Memory B cell (primary cell): ENCODE measurements at places on chromosomes 12 and 14.

GRCh38 chr12:115004470-115005146 lies 320.6 kb upstream of the TBX3 start:
- DNase-seq = no peak

DNA sequence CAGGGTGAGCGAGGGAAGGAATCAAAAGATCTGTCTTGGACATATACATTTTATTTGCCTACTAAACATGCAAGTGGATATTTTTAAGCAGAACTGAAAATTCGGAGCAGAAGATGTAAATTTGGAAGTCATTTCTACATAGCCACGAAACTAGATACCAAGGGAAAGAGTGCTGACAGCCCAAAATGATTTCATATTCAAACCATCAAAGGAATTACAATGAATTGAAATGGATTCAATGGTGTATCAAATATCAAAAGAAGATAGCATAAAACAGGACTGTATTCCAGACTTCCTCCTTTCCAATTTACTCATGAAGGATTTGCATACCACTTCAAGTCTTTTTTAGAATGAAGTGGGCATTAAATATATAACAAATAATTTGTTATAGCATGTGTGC lies 313.5 kb upstream of the KITLG start:
- DNase-seq = no peak

GRCh38 chr14:96637521-96637920 lies 135.3 kb downstream of the PAPOLA start:
- DNase-seq = no peak

- no peak for DNase-seq
Measured at GRCh38 chr12:53950789-53951576, 3.7 kb upstream of the HOXC12 start.

GRCh38 chr14:50785457-50786063 lies 45.4 kb downstream of the NIN start:
- DNase-seq = no peak

GRCh38 chr12:62720661-62721330 lies 214.2 kb downstream of the PPM1H start:
- no peak for DNase-seq

- DNase-seq = no peak
Measured at GRCh38 chr14:101290611-101291010, 270.7 kb upstream of the DIO3 start.

DNA sequence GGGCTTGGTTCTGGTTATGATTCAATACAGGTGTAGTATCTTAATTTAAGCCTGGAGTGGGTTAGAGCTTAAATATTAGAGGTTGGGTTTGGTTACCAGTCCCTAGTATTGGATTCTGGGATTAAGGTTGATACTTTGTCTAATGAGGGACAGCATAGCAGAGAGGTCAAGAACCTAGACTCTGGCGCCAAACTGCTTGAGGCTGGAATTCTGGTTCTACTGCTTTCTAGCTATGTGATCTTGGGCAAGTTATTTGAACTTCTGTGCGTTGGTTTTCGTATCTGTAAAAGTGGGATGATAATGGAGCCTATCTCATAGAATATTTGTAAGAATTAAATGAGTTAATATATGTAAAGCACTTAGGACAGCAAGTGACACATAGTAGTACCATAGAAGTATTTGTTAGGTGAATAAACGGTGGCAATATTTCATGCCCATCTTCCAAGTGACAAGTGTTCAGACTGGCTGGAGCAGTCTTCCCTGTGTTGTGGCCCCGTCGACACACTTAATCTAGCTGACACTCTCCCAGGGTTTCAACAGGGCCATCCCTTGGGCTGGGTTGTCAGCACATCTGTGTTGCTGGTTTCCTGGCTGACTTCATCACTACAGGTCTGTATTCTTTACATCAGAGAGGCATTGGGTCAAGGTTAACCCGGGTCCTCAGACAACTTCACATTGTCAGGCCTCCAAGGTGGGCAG lies 3.0 kb downstream of the ENDOU start:
- DNase-seq = no peak

DNA sequence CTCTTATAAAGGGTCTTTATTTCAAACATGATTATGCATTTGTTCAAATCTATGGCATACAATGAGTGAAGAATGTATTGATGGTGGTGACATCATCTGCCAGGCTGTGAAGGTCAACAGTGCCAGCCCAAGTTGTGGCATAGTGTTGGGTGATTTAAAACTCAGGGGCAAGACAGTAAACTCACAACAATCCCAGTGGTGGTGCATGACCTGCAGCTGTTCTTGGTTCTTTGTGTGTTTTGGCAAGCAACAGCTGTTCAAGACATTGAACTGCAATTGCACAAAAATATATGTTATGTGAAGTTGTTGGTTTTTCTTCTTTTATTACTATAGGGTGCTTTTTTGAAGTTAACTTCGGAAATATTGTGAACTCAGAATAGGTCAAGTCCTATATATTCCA lies 851.6 kb downstream of the NRXN3 start:
- no peak for DNase-seq

- DNase-seq = no peak
Measured at GRCh38 chr14:63192085-63192484, 12.2 kb upstream of the RHOJ start.

DNA sequence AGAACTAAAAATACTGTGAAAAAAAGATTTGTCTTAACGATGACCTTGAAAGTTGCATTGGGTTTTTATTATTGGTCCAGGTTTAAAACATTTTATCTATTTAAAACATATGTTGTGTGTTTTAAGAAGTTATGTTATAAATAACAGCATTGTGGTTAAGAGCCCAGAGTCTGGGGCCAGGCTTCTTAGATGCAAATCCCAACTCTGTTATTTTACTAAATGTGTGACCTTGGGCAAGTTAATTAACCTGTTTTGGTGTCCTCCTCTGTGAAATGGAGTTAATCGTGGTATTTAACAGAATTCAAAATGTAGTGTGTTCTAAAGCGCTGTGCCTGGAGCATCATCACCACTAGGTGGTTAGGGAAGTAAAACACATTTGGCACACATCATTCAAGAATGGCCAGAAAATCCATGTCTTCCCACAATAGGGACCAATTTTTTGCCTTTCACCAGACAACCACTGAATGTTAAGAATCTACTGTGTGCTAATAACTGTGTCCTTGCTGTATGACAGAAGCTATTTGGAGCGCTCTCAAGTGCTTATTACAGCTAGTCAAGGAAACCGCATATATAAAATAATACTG lies 133.3 kb downstream of the MON2 start:
- DNase-seq = no peak

DNA sequence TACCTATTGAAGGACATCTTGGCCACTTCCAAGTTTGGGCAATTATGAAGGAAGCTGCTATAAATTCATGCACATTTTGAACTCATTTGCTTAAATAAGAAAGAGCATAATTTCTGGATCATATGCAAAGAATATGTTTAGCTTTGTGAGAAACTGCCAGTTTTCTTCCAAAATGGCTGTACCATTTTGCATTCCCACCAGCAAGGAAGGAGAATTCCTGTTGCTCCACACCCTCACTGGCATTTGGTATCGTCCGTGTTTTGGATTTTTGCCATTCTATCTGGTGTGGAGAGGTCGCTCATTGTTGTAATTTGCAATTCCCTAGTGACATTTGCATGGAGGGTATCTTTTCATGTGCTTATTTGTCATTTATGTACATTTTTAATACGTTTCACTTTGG lies 339.3 kb downstream of the DAD1 start:
- DNase-seq = no peak

GRCh38 chr14:24612196-24612595 lies 2.7 kb upstream of the GZMH start:
- DNase-seq = no peak

GRCh38 chr12:75489613-75490210 lies 9.2 kb downstream of the GLIPR1 start:
- no peak for DNase-seq

DNA sequence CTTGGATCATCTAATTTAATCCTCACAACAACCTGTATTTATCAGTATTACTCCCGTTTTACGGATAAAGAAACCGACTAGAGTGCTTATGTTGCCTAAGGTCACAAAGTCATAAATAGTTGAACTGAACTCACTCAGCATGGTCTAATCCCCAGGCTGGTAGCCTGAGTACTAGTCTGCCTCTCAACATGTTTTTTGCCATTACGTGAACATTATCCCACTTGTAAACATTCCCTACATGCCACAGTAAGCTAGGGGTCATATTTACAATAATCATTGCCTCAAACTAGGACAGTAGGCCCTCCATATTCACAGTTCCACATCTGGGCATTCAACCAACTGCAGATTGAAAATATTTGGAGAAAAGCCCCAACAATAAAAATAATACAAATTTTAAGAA lies 12.1 kb downstream of the SNRPF start:
- DNase-seq = no peak

DNA sequence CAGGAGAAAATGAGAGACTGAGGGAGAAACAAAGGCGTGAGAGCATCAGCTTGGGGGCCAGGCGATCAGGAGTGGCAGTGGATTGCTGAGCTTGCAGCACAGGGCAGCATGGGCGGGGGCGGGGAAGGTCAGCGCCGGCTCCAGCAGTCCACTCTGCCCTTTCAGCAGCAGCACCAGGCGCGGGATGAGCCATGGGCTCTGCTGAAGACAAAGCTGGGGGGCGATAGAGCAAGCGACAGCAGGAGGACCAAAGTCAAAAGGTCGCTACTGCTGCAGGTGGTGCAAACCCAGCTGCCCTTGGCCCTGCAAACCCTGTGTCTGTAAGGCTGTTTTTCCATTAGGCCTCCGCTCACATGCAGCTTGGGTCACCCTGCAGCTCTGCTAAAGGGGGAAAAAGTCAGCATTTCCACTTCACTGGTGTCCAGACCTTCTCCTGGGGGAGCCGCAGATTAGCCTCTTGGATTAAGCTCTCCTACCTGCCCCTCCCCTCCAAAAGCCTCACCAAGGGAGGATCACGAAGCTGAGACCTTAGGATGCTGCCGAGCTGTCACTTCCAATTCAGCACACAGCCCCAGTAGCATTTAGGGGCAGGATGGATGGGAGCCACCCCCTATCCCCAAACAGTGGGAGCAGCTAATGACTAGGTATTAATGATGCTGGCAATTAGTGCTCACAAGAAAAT lies 204.8 kb downstream of the DPF3 start:
- DNase-seq = no peak

- no peak for DNase-seq
Measured at GRCh38 chr12:113712481-113712880, 240.8 kb upstream of the LHX5 start.

- DNase-seq = no peak
Measured at GRCh38 chr12:76091246-76091754, 6.8 kb upstream of the NAP1L1 start.

DNA sequence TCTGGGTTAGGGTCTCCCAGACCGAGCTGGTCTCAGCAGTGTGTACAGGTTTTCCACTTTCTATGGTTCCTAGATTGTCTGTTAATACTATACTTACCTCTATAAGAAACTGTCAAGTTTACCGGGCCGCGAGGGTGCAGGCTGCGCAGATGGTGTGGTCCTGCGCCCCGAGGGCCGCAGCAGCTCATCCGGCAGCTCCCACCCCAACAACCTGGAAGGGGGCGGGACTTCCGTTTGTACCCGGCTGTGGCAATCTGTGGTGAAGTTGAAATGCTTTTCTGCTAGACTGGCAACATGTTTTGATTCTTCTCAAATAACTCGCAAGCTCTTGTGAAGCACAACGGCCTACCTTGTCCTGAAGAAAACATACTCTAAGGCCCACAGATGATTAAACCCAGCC lies at the start of gene CLEC9A:
TSS of gene CLEC9A (plus strand) at position 237 of the 400 bp plus-strand sequence. CDS start 22,006 bp downstream, outside the sequence.
- DNase-seq = no peak

DNA sequence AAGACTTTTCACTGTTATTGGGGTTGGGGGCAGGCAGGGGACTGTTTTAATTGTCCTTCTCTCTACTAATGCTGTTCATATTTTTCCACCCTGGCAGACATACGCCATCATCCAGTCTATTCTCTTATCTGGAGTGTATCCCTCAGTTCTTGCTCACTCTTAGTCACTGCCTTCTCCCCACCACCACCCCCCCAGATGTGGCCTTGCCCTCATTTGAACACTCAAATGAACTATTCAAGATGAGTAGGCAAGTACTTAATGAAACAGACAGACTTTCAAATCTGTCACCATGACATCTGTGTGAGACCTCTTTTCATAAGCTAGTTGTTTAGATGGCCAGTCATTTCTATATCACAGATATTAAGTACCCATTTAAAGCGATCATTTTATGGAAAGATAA lies 10.1 kb downstream of the NUDT4 start:
- no peak for DNase-seq

DNA sequence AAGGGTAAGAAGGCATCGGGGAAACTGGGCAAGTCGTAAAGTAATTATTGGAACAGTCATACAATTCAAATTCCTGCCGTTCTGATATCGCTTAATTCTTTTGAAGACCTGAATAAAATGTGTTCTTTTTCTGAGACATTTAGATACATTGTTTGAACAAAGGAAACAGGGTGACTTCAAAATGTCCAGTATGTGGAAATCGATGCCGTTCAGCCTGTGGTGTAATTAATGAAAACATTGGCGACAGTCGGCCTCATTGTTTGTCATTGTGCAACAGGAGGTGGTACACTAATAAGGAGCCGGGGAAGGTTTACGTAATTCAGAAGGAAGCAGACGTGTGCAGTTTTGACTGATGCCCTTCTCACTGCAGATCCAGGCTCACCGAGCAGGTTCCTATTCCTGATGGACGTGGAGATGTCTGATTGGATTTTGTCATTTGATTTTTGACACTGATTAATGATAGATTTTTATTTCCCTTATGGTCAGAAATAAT lies 92.7 kb downstream of the BORCS5 start:
- no peak for DNase-seq

- DNase-seq = no peak
Measured at GRCh38 chr14:64238631-64239030, 55.5 kb downstream of the ESR2 start.

- no peak for DNase-seq
Measured at GRCh38 chr12:5388581-5389535, 43.0 kb upstream of the NTF3 start.

- no peak for DNase-seq
Measured at GRCh38 chr14:21680072-21680471, 6.5 kb upstream of the OR4E1 start.

GRCh38 chr12:30696486-30696885 lies 817 bp upstream of the IPO8 start:
- no peak for DNase-seq

DNA sequence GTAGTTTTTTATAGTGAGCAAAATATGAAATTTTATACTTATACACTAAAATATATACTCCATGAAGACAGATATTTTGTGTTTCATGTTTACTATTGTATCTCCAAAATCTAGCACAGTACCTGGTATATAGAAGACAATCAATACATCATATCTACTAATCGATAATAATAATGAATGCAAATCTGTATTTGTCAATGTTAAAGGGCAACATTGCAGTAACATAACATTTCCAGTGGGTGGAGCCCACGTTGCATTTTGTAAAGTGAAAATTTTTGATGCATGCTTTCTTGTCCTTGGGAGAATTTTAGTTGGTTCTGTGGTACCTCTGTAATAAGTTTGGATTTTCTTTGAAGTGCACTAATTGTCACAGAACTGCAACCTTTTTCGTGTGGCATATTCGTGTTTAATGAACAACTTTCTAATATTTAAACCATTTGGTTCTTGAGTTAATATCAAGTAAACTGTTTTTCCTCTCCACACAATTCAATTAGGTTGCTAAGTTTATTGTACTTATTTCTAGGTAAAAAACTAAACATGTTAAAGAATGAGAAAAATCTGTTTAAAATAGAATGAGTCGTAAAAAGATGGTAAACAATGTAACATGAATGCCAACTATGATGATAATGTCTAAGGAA lies 47.4 kb downstream of the AVPR1A start:
- no peak for DNase-seq

- DNase-seq = no peak
Measured at GRCh38 chr12:87388376-87388775, 640.8 kb downstream of the C12orf50 start.

- peak; percentile 49 for DNase-seq
Measured at GRCh38 chr14:68682166-68683103, 110.4 kb downstream of the ZFP36L1 start.

GRCh38 chr14:102980409-102980810 lies 57.9 kb downstream of the AMN start:
- no peak for DNase-seq
